ENCODE measurements at places on chromosomes 6 and 20.

DNA sequence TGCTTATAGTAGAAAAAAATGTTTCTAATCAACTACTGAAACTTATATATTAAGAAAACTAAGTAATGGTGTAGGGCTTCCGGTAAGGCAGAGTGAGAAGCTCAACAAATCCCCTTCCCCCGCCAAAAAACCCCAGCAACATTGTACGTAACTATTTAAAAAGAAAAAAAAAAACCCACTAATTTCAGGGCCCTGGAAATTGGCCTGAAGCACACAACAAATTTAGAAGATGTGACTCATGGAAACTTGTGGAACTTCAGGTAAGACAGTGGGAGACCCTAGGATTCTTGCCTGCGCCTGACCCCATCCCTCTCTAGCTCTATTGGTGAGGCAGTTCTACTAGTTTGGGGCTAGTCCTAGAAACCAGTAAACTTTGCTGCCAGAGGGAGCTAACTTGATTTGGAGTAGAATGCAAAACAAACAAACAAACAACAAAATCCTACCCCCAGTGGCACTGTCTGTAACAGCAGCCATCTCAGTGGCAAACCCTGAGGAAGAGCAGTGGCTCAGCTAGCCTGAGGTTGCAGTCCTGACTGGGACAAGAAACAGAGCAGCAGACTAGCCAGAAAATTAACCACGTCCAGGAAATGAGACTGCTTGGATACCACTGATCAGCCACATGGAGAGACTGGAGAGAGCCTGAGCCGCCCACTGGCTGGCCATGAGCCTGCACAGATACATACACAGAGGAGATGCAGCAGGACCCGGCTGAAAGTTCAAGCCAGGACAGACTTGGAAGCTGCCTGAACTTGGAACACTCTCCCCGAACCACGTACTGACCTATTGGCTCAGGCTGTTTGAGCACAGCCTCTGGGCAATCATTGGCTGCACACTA is 135.1 kb downstream of the TBXT start:
- no peak for DNase-seq

DNA sequence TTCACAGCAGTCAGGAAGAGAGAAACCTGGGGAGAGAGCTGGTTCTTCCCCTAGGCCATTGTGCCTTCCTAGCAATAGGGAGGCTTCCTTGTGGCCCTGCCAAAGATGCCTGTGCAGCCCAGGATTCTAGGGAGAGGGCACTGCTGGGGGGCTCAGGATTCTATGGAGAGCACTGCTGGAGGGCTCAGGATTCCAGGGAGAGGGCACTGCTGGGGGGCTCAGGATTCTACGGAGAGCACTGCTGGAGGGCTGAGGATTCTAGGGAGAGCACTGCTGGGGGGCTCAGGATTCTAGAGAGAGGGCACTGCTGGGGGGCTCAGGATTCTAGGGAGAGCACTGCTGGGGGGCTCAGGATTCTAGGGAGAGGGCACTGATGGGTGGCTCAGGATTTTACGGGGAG is 25.8 kb downstream of the EDN3 start:
- DNase-seq: no peak

DNA sequence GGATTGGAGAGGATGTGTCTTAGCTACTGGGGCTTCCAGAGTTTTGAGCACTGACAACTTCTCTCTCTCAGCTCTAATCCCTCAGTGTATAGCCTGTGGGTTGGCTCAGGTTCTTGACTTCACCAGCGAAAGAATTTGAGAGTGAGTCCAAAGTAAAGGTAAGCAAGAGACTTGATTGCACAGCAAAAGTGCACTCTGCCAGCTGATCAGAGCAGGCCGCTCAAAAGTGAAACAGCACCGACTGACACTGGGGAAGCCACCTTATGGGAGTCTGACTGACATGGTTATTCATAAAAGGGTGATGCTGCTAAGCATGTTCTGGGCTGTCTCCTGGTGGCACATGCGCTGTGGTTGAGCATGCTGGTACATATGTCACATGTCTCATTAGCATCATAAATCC is 389.5 kb downstream of the CBLN4 start:
- DNase-seq: no peak

DNA sequence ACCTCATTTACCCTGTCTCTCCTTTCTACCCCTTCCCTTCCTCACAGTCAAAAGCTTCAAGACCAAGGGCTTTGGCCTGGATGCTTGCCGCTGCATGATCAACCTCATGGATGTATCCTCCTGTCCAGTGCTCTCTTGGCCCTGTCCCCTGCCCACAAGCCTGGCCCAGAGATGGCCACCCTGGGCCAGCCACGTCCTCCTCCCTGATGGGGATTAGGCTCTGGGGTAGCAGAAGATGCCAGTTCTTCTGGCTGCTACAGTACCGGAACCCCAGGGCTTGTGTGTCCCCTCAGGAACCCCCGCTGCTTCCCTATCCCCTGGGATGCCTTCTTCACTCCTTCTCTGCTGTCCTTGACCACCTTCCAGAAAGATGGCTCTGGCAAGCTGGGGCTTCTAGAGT is 22.3 kb downstream of the CAPN11 start:
- DNase-seq: no peak

DNA sequence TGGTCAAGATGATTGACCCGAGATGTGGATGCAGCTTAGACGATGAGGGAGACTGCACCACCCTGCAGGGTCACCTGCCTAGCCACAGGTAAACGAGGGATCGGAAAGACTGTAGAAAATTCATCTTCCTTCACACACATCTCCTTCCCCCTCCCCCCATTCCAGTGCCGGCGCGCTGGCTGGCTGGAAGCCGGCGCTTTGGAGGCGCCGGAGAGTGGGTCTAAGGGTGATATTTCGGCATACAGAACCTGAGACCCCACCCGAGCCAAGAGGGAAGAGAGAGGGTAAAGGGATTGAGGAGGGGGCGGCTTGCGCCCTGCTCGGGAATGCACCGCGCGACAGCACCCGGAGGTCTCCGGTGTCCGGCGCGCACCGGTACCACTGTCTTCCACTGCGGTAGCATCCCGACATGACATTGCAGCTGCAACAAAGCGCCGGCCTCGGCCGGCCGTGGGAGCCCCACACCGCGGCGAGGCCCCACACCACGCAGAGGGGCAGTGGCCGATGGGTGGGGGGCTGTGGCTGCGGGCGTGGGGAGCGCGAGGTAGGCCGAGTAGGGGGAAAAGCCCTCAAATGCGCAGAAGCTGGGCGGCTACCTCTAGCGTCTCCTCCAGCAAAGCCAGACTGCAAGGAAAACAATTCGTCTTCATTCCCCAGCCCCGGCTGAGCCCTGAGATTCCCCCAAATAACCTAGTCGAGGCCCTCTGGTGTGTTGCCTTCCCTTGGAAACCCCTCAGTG is 984 bp downstream of the TNFRSF21 start:
- no peak for DNase-seq

GRCh38 chr6:49951926-49952325 is 12.0 kb downstream of the DEFB114 start:
- no peak for DNase-seq

DNA sequence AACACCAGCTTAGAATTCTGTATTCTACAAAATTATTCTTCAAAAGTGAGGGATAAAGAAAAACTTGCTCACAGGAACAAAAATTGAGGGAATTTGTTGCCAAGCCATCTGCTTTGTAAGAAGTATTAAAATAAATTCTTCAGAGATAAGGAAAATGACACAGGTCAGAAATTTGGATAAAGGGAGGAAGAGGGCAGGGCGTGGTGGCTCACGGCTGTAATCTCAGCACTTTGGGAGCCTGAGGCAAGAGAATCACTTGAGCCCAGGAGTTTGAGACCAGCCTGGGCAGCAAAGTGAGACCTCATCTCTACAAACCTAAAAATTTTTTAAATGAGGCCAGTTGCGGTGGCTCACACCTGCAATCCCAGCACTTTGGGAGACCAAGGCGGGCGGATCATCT is 11.8 kb downstream of the SMIM28 start:
- DNase-seq: no peak

DNA sequence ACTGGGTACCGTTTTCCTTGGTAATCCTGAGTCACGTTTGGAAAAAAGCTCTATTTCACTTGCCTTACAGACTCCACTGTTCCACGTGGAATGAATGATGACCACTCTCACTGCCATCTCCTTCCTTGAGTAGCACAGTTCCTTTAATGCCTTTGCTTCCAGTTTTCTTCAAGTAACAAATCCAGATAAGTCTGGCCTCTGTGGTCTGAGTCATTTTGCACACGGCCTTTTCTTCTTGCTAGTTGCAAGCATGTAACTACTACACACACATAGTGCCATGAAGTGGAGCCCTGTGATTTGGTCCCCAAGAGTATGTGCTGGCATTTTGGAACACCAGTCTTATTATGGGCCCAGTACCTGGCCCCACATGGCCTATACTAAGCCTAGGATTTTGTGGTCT is 182.8 kb downstream of the SASH1 start:
- DNase-seq: no peak

DNA sequence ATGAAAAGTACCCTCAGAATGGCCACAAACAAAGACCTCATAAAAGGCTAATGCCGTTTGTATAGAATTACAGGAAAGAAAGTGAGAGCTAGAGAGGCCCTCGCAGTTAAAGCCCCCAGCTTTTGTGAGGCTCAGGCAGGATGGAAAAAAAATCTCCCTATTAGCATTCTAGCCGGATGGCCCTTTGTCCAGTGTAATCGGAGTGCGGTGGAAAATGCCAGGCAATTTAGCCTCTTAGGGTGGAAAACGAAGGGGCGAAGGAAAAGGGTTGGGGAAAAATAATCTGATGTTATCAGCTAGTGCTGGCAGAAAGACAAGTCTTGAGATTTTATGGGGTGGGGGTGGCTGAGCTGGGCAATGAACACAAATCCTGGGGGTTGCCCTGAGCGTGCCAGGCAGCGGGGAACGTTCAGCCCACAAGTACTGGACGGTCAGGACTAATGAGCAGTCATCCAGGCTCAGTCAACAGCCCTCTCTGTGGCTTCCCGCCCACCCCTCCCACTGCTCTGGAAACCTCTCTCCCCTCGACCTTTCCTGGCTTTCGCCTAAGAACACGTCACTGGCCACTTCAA is 92.4 kb downstream of the PSMG4 start:
- DNase-seq: no peak

Measured in activated CD8-positive, alpha-beta memory T cell treated with anti-CD3 and anti-CD28 coated beads, Interleukin-2, amount 10 ng/mL, durations not matched to agents 7 days and 5 days (primary cell).